Memory B cell (primary cell): ENCODE measurements at places on chromosomes 7 and 10.

- DNase-seq = no peak
These were observed 254.1 kb downstream of the RELN start for GRCh38 chr7:103735377-103735776.

- no peak for DNase-seq
These were observed 148.4 kb upstream of the KAT6B start for GRCh38 chr10:74677951-74678350.

DNA sequence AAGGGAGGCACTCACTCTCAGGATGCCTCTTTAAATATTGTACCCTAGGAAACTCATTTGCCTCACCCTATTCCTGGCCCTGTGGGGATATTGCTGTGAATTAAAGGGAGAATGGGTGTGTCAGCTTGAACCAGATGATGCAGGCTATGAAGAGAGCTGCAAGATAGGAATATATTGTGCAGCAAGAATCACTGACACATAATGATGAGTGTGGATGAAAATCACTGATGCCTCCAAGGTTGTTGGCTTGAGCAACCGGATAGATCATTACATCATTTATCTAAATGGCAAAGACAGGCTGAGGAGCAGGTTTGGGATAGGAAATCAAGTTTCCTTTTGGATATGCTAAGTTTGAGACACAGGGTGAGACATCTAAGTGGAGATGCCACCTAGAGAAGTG lies 6.2 kb downstream of the SLC26A4 start:
- DNase-seq = no peak

DNA sequence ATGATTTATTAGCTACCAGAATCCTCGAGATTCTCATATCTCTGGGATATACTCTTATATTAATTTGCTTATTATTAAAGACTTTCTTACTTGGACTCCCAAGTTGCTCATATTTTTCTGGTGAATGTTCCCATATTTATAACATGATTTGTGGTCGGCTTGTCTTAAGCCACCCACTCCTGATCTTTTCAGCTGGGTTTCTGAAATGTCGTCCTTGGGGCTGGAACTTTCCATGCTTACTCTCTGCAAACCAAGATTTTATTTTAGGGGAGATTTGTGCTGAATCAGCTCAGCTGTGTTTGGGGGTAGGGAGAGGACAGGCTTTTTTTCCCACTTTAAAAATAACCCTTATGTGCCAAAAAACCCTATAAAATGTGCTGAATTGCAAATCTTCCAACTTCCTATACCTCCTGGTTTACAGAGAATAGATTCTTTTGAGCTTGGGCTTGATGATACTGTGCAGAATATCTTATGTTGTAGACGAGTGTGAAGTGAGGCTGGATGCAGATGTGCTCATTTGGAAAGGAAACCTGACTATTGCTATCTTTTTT lies 162.1 kb downstream of the SND1 start:
- DNase-seq = no peak

GRCh38 chr10:20674926-20675325 lies 222.2 kb downstream of the NEBL start:
- no peak for DNase-seq

DNA sequence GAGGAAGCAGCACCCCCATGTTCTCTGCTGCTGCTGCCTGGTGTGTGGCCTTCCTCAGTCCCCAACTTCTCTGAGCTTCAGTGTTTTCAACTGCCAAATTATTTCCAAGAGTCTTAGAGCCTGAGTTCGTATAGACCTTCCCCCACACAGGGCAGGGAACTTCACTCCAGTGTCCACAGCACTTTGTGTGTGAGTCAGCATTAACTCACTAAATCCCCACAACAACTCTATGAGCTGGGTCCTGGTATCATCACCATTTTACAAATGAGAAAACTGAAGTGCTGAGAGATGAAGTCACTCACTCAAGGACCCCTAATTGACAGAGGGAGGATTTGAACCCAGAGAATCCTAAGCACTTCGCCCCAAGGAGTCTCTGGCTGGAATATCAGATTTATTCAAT lies 48.3 kb downstream of the ADCYAP1R1 start:
- DNase-seq = no peak

- no peak for DNase-seq
These were observed 8.2 kb downstream of the BLNK start for GRCh38 chr10:96263176-96263575.

DNA sequence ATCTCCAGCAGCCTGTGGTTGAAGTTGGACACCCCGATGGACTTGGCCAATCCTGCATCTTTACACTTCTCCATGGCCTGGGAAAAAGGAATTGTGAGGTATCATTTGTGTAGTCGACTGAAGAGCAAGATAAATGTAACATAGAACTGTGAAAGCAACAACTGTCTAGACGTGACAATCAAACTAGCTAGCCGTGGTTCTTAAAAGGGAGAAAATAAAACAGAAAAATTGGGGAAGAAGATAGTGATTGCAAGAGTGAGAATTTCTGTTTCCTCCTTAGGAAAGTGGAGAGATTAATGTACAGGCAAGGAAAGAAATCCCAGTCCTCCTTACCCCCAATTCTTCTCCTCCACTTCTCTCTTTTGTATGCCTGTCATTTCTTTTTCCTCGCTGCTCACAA lies 5.0 kb downstream of the AKR1C2 start:
- DNase-seq = no peak

DNA sequence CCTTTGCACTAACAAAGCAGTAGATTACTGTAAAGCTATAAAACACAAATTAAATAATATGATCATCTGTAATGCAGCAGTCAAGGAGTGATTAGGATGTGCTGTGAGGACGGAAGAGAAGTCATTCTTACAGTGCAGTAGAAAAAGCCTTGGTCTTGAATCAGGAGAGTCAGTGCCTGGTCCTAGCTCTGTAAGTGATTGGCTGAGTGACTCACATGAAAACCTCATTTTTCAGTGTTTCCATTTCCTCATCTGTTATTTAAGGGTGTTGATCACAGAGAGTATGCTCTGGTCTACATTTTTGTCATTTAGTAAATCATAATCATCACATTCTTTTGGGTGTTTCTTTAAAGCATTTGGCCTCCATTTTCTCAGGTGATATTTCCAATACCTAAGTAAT lies 717.8 kb downstream of the LRMDA start:
- DNase-seq = no peak

DNA sequence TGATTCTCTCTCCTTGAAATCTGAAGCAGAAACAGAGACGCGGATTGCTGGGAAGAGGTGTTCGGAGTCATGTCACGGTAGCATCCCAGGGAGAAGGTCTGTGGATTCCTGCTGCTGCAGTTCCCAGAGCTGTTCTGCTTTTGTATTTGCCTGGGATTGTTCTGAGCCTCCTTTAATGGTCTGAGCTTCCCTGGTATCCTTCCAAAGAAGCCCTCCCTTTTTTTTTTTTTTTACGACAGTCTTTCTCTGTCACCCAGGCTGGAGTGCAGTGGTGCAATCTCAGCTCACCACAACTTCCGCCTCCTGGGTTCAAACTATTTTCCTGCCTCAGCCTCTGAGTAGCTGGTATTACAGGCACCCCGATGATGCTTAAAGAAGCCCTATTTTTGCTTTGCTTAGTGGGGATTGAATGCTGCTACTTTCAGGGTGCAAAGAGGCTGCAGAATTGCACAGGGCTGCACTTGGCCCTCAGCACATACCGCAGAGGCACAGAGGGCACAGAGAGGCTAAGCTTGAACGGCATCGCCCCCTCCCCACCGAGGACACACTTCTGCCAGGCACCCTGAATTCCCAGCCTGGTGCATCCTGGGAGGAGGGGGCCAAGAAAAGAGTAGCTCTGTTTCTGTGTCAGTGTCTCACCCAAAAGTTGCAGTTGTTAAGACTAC lies 208.6 kb upstream of the GALNT17 start:
- DNase-seq = no peak

DNA sequence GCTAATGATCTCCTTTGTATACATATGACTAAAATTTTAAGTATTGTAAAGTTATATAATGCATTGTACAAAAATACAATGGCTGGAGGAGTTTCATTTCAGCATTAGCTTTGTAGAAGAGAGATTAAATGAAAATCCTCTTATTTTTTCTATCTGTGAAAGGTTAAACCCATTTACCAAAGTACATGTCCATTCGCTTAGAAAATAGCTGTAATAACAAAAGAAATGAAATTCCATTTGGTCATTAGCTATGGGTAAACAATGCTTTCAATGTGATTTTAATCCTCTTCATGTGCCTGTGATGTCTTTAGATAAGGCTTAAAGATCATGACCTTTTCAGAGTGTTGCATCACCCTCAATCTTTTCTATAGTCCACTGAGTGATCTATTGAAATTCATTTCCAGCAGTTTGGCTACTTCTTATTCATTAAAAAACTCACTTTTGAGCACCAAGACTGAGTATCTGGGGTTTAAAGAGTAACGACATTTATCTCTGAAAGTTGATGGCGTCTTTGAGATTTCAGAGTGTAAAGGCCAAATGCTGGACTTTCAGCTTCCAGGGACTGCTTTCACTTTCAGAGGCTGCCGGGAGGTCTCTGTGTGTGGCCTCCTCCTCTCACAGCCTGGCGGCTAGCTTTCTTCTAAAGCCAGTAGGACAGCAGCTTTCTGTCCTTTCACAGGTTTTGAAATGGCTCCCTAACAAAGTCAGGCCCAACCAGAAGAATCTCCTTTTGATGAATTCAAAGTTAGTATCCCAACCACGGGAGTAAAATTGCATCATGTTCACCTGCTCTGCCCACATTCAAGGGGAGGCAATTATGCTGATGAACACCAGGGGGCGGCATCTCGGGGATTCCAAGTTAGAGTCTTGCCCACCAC lies 701.4 kb upstream of the COBL start:
- no peak for DNase-seq

- no peak for DNase-seq
These were observed 26.8 kb downstream of the ADD3 start for GRCh38 chr10:110034596-110034995.

DNA sequence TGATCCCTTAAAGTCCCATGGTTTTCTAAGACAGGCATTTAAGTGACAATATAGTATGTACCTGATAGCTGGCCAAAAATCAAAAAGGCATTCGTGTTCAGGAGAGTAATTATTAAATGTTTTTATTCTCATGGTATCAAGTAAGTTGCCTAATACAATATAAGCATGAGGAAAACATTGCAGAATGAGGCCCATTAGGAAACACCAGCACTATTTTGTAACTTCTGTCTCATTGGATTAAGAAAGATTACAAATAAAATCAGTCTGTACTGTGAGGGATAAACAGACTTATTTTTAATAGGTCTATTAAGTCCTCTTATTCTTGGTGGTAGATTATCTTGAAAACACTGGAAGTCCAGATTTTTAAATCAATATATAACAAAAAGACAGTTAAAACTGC lies 110.1 kb downstream of the SNX13 start:
- DNase-seq = no peak

GRCh38 chr10:113985297-113985844 lies 58.3 kb upstream of the ADRB1 start:
- no peak for DNase-seq

- no peak for DNase-seq
These were observed 91.2 kb upstream of the RET start for GRCh38 chr10:42985436-42986316.

- DNase-seq = no peak
These were observed 225.4 kb downstream of the ZMYND11 start for GRCh38 chr10:360653-361052.
